PC-9 (cell line): ENCODE measurements at places on chromosomes 2 and 18. TPM values are rescaled to one million over a fixed set of nuclear protein-coding genes. Genes with fewer than 3 reads are reported as not detected.

GAL3ST2 gene
- total RNA-seq: 3.9 and 4.3 TPM in 2 replicates

- no peaks in the 10 kb centered on the region for H3K4me1 ChIP-seq
- H3K4me3 ChIP-seq: no peak overlapping the region
- H3K36me3 ChIP-seq: no peaks in the 10 kb centered on the region
Observed at GRCh38 chr2:239366740-239367139, 34.1 kb downstream of the HDAC4 start.

DNA sequence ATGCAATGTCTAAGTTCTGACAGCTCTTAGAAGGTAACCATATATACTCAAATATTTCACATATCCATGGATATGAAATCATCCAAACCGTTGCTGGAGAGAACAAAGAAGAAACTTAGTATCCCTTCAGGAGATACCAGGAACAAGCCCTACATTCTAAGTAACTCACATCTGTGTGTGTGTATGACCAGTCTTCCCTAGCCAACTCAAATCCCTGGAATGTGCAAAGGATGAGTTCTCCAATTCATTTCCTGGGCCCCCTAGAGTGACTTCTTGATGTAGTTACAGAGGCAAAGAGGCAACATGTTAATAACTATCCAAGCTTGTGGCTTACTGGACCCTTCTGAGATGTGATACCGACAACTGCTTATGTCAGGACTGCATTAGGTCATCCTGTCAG is 20.1 kb downstream of the TPGS2 start:
- H3K36me3 ChIP-seq: no peaks in the 10 kb centered on the region
- H3K4me3 ChIP-seq: no peak overlapping the region
- no peak for DNase-seq

DNA sequence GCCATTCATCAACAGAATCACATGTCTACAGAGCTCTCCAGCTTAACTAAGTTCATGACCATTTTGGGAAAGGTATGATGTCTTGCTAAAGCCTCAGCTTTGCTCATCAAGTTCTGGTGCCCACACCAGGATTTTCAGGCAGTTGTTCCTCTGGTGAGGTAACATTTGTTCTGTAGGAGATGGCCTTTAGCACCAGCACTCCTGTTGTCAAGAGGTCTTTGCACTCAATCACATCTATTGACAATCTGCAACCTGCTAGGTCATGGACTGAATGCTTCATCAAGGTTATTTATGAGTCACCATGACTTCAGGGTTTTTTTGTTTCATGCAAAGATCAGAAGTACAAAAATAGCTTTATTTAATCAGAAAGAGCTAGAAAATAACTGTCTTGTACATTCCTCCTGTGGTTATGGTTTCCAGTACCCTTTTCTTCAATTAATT is 36.6 kb upstream of the VIT start:
- peak overlapping the region; percentile 39; the same call in 1 of the 2 replicates for H3K27ac ChIP-seq
- no peaks in the 10 kb centered on the region for H3K27me3 ChIP-seq
- peaks cover 24% of the 10 kb centered on the region for H3K4me1 ChIP-seq
- no peak overlapping the region for H3K4me3 ChIP-seq

DNA sequence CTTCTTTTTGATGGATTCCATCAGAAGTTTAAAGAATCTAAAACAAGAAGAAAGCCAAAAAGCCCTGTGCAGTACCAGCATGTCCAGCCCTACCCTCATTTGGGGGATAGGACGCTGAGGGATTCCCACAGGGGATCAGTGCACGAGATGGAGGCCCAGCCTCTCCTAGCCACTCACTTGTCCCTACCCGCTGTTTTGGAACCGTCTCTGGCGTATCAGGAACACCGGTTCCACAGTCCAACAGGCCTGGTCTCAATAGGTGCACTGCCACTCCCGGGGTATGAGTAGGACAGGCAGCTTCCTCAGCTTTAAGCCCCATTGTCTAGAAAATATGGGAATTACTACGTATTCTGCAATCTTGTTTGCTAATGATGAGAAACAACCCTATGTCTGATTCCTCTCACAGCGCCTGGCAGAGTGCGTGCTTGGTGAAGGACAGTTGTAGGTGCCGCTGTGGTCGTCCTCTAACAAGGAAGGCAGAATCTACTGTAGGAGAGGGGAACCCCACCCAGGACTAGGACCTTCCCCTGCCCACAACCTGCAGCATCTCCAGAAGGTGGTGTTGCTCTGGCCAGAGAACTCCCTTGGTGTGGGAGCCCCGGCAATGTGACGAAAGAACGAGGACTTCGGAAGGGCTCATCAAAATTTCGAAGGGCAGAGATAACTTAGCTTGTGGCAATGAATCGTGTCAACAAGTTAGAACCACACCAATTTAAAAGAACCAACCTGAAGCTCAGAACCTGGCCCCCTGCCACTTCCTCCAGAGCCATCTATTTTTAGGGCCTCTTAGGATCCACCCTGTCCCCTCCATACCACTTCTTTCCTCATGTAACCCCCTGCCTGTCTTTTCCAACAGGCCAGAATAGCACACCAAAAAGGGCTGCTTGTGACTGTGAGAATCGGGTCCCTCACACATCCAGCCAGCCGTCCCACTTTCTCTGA is 71.7 kb downstream of the POLR1A start:
- no peaks in the 10 kb centered on the region for H3K27me3 ChIP-seq
- H3K4me1 ChIP-seq: no peaks in the 10 kb centered on the region
- no peak overlapping the region for H3K27ac ChIP-seq
- DNase-seq: no peak
- no peak overlapping the region for H3K4me3 ChIP-seq

DNA sequence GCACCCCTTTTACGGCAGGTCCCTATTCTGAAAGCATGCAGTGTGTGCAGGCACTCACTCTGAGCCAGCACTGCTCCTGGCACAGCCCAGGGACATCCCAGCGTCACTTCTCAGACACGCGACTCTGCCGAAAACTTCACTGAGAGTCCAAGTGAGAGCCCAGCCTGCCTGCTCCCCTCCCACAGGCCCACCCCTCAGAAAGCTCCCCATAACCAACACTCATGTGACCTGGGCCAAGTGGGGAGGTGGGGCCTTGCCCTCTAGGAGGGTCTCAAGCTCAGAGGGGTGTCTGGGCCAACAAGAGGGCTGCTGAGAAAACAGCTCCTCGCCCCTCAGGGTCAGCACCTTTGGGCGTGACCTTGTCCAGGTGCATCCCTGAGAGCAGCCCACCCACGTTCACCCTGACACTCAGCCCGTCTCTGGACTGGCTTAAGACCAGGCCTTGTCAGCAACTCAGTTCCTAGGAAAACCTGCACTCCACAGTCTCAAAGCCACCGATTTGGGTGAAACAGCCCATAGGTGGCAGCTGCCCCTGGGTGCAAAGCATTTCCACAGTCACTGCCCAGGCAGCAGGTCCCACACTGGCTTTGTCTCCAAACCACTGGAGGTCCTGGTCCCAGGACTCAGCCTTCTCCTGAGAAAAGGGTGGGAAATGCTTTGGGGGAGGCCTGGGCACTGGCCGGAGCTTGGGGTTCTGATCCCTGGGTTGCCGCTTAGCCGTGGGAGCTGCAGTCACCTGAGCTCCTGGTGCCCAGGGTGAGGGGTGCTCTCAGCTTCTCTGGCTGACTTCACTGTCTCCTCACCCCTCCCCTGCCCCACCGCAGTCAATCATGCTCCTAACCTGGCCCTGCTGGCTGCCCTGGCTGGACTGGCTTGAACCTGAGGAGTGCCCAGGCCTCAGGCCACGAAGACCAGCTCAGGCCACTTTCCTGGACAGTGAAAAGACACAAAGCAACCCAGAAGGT is 209.6 kb downstream of the HDAC4 start:
- H3K27ac ChIP-seq: no peak overlapping the region
- peaks cover 8% of the 10 kb centered on the region for H3K36me3 ChIP-seq
- no peak for DNase-seq
- H3K4me1 ChIP-seq: no peaks in the 10 kb centered on the region
- no peak overlapping the region for H3K4me3 ChIP-seq
- H3K27me3 ChIP-seq: no peaks in the 10 kb centered on the region

- no peak overlapping the region for H3K27ac ChIP-seq
- no peaks in the 10 kb centered on the region for H3K36me3 ChIP-seq
- no peak overlapping the region for H3K4me3 ChIP-seq
- H3K4me1 ChIP-seq: no peaks in the 10 kb centered on the region
Observed at GRCh38 chr2:196980001-196980400, 53.5 kb upstream of the PGAP1 start.

GRCh38 chr2:66080127-66080526 is 354.8 kb upstream of the MEIS1 start:
- H3K36me3 ChIP-seq: no peaks in the 10 kb centered on the region
- H3K4me1 ChIP-seq: no peaks in the 10 kb centered on the region
- H3K27ac ChIP-seq: no peak overlapping the region

- DNase-seq: peak; percentile 56
- peaks cover 90% of the 10 kb centered on the region for H3K27me3 ChIP-seq
- H3K27ac ChIP-seq: no peak overlapping the region
- no peak overlapping the region for H3K4me3 ChIP-seq
- no peaks in the 10 kb centered on the region for H3K4me1 ChIP-seq
Observed at GRCh38 chr2:100262555-100263320, 59.6 kb downstream of the LONRF2 start.

DNA sequence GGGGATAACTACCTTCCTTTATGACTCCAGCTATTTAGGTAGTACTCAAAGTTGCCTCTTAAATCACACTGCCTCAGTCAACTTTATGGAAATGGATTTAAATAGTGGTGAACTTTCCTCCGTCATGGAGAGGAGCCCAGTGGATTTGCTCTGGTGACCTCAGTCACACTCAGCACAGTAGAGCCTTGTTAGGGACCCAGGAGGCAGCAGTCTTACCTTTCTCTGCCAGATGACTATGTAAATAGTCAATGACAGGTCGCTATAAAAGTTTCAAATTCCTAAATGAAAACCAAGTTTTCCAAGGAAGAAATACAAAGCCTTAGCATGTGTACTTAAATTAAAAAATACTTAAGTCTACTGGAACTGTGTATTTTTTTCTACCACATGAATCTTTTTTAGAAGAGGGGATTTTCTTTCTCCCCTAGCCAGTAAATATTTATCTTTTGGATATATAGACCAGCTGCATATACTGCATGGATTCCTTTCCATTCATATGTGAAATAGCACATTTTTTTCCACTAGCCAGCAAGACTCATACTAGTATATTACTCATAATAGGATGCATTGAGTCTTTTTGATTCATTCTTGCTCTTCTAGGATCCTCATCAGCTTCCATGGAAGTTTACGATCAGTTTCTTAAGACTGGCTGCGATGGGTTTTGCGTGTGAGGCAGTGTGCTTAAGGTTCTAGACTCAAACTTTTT is 147.1 kb downstream of the FMNL2 start:
- DNase-seq: no peak
- H3K27ac ChIP-seq: no peak overlapping the region
- 0 out of 2 replicates have a peak, but pooled peaks cover 9% of the 10 kb centered on the region for H3K4me1 ChIP-seq
- H3K27me3 ChIP-seq: no peaks in the 10 kb centered on the region
- H3K4me3 ChIP-seq: no peak overlapping the region
- H3K36me3 ChIP-seq: no peaks in the 10 kb centered on the region

- DNase-seq: peak; percentile 43
- H3K4me1 ChIP-seq: peaks cover 10% of the 10 kb centered on the region
- no peak overlapping the region for H3K27ac ChIP-seq
- H3K4me3 ChIP-seq: no peak overlapping the region
- H3K36me3 ChIP-seq: no peaks in the 10 kb centered on the region
Observed at GRCh38 chr2:71223767-71224333, 3.1 kb downstream of the PAIP2B start.

DNA sequence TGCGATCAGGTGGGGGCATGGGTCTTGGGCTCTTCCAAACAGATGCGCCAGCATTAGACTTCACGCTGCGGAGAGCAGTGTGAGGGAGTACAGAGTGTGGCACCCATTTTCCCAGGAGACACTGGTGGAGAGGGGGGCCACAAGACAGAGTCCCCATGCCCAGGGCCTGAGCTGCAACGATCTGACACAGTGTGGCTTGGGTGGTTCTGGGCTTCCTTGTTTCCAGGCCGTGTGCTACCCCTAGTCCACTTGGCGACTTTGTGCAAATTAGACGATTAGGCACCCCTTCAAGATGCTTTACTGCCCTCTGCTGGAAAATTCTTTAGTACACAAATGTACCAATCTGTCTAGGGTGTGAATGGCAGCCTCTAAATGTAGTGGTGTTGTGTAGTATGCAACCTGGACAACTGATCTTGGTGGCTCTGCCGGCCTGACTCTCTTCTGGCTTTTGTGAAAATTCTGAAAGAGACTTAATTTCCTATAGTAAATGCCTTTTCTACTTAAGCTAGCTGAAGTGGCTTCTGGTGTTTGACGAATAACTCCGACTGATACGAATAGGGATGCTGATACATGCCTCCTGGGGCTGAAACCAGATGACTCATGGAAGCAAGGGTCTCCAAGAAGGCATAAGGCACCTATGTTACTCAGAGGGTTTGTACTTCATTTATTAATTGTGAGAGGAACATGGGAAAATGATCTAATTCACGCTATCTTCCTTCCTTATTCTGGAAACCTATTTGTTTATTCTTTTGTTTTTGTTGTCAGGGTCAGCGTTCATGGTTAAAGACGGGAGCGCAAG is 92.3 kb upstream of the SMAD2 start:
- DNase-seq: peak; percentile 71
- no peak overlapping the region for H3K4me3 ChIP-seq
- H3K27me3 ChIP-seq: peaks cover 10% of the 10 kb centered on the region; the same call in 1 of the 2 replicates
- H3K36me3 ChIP-seq: no peaks in the 10 kb centered on the region
- H3K4me1 ChIP-seq: peaks cover 21% of the 10 kb centered on the region

GRCh38 chr2:68742626-68743415 is 8.2 kb downstream of the ARHGAP25 start:
- H3K27me3 ChIP-seq: no peaks in the 10 kb centered on the region
- DNase-seq: no peak
- no peaks in the 10 kb centered on the region for H3K4me1 ChIP-seq
- H3K4me3 ChIP-seq: no peak overlapping the region

DNA sequence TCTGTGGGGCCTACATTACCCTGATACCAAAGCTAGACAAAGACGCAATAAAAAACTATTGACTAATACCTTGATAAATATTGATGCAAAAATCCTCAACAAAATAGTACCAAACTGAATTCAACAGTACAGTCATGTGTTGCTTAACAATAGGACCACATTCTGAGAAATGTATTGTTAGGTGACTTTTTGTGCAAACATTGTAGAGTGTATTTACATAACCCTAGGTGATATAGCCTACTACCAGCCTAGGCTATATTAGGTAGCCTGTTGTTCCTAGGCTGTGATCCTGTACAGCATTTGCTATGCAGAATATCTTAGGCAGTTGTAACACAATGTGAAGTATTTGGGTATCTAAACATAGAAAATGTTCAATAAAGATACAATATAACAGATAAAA is 36.7 kb downstream of the CCDC138 start:
- H3K4me3 ChIP-seq: no peak overlapping the region
- H3K27ac ChIP-seq: no peak overlapping the region
- no peak for DNase-seq
- no peaks in the 10 kb centered on the region for H3K4me1 ChIP-seq

DNA sequence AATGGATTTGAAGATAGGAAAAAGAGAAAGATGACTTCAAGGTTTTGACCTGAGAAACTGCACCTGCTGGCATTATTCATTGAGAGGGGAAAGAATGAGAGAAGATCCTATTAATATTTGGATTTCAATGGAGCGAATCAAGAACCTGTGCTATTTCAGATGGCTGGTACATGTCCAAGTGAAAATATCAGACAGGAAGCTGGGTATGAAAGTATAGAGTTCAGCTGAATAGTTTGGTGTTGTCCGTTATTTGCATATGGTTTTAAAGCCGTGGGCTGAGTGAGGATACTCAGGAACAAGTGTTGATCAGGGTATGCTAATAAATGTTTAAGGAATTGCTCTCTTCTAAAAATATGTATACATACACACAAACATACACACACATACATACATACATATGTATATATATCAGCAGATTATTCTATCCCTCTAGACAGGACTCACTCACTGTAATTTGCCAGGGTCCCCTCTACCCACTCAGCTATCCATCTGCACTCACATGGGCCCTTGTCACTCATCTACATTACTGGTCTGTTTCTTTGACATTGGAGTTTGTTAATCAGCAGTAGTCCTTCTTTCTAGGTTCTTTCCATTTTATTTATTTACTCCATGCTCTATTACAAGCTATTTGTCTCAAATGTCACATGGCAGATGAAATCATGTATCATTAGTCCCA is 33.9 kb upstream of the IKZF2 start:
- no peak overlapping the region for H3K4me3 ChIP-seq
- 0 out of 2 replicates have a peak, but pooled peaks cover 7% of the 10 kb centered on the region for H3K4me1 ChIP-seq
- H3K27ac ChIP-seq: no peak overlapping the region
- no peak for DNase-seq
